ENCODE measurements at places on chromosomes 13 and 19.

- DNase-seq: peak; percentile 82
Observed at GRCh38 chr19:862581-863314, 3.3 kb downstream of the CFD start.

- DNase-seq: no peak
Observed at GRCh38 chr13:99863789-99864626, 107.6 kb downstream of the ZIC5 start.

DNA sequence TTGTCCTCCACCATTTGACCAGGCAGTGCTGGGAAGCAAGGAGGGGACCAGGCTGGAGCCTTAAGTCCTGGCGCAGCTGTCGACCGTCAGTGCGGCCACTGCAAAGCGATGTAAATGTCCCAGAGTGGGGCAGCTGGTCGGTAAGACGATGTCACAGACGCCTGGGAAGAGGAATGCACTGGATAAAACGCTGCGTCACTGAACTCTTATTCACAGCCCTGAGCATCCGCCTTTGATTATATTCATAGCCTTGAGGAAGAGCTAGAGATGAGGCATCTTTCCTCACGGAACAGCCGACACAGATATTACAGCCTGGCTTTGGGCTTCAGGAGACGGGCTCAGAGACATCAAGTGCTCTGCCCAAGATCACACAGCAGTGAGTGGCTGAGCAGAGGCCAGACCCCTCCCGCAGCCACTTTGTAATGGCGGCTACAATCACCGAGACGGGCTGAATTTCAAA is 17.6 kb upstream of the TUBGCP3 start:
- no peak for DNase-seq

GRCh38 chr19:40155749-40156265 is 35.4 kb upstream of the MAP3K10 start:
- DNase-seq: peak; percentile 14

DNA sequence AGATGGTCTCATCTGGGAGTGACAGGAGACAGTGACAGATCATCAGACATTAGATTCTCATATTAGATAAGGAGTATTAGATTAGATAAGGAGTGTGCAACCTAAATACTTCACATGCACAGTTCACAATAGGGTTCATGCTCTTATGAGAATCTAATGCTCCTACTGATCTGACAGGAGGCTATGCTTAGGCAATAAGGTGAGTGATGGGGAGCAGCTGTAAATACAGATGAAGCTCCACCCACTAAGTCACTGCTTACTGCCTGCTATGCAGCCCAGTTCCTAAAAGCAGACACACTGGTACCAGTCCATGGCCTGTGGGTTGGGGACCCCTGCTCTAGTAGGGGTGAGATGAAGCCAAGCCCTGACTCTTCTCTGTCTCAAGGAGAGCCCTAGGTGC is 10.0 kb upstream of the IGFL3 start:
- no peak for DNase-seq

GRCh38 chr13:51668580-51669195 is 84.4 kb downstream of the WDFY2 start:
- no peak for DNase-seq

DNA sequence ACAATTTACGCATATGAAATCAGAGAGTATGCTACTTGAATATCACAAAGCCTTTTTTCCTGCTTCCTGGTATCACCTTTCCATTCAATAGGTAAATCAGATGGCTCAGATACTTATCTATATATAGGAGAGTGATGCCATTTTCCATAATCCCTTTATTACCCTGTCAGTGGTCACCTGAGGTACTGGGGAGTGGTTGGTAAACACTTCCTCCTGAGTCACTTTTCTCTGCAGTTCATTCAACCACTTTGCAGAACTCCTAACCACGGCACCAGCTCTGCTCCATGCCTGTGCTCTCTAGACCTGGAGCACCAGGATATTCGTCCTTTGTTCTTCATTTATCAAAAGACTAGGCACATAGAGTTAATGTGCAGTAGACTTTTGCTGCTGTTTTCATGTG is 748.5 kb upstream of the KLHL1 start:
- DNase-seq: no peak

DNA sequence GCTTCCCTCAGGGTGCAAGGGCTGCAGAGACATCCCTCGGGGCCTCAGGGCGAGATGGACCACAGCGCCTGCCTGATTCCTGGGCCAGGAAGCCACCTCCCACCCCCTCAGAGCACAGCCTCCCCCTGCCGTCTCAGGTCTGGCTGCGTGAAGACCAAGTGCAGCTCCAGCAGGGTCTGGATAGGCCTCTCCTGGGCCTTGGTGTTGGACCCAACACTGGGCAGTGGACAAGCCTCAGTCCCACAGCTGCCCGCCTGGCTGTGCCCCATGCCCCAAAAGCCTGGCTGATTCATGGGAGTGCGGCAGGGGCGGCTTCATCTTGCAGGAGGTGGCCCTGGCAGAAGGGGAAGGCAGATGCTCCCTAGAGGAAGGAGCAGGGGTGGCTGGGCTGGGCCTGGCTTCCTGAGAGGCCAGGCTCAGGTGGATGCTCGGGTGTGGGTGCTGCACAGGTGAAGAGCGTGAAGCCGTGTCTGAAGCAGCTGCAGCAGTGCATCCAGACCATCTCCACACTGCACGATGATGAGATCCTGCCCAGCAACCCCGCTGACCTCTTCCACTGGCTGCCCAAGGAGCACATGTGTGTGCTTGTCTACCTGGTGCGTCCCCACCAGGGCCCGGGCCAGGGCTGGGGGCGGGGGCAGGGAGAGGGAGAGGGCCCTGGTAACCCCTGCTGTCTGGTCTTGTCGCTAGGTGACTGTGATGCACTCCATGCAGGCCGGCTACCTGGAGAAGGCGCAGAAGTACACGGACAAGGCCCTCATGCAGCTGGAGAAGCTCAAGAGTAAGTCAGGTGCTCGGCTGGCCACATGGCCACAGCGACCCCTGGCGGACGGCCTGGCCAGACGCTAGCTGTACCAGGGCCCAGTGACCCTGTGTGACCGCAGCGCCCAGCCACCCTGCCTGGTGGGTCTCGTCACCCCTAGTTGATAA is 21.7 kb downstream of the MAU2 start:
- DNase-seq: no peak
